Nephron progenitor cell (in vitro differentiated cells): ENCODE measurements at places on chromosomes 6 and 20.

GRCh38 chr20:58890518-58891085 is 38.1 kb downstream of the GNAS start:
- H3K27ac ChIP-seq = peak overlapping the region; percentile 98
- no peaks in the 10 kb centered on the region for H3K27me3 ChIP-seq
- peaks cover 49% of the 10 kb centered on the region for H3K4me1 ChIP-seq
- peak overlapping the region; percentile 96 for H3K4me3 ChIP-seq

- H3K36me3 ChIP-seq = no peaks in the 10 kb centered on the region
- peaks cover 3% of the 10 kb centered on the region for H3K4me1 ChIP-seq
- DNase-seq = no peak
- no peaks in the 10 kb centered on the region for H3K27me3 ChIP-seq
- H3K4me3 ChIP-seq = no peak overlapping the region
These were observed 271.4 kb downstream of the ALDH8A1 start for GRCh38 chr6:134678436-134678889.

DNA sequence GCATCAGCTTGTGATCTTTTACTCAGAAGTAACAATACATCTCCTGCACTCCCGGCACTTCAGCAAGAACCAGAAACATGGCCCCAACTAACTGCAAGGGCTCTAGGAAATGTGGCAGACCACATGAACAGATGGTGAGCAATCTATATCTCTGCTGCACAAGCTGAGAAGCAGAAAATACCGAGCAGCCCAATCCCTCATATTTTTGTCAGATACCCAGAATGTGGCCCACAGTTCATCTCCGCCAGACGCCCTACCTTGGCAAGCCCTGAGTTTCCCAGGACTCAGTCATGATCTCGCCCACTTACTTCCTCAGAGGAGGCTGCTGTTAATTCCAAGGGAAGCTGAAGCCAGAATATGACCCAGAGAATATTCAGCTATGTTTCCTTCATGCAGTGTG is 63.1 kb upstream of the PHACTR1 start:
- peaks cover 14% of the 10 kb centered on the region for H3K4me1 ChIP-seq
- peaks cover 19% of the 10 kb centered on the region for H3K27me3 ChIP-seq
- H3K36me3 ChIP-seq = no peaks in the 10 kb centered on the region
- no peak overlapping the region for H3K4me3 ChIP-seq

DNA sequence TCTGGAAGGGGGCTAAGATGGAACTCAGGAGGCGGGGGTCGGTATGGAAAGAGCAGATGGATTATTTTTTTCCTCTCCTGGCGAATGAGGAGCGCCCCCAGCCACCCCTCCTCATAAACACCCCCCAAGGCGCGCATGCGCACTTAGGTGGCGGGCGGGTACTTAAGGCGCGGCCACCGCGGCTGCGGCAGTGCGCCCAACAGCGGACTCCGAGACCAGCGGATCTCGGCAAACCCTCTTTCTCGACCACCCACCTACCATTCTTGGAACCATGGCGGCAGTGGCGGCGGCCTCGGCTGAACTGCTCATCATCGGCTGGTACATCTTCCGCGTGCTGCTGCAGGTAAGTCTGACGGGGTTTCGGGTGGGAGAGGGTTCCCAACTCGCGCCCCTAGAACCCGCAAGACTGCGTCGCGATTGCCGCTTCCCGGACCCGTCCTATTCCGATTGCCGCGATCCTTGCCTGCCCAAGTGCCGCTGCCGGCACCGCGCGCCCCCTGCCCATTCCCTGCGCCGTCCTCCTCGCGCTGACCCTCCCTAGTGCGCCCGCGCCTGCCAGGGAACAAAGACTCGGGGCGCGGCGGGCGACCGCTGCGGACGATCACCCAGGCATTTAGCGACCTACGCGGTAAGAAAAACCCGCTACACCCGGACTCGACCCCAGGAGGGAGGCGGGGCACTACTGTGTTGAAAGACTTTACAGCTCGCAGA is at the start of gene NNAT:
TSS of gene NNAT (plus strand) at position 190 of the 711 bp plus-strand sequence. CDS start at position 272, 82 bp downstream.
- H3K4me3 ChIP-seq = peak within 1 kb of the TSS; percentile 88
- H3K27ac ChIP-seq = peak within 1 kb of the TSS; percentile 67
- peaks cover 32% of the 10 kb centered on the region for H3K36me3 ChIP-seq
- peaks cover 7% of the 10 kb centered on the region for H3K27me3 ChIP-seq
- H3K4me1 ChIP-seq = peaks cover 87% of the 10 kb centered on the region

- no peak overlapping the region for H3K4me3 ChIP-seq
- DNase-seq = no peak
- peaks cover 43% of the 10 kb centered on the region for H3K4me1 ChIP-seq
- no peak overlapping the region for H3K27ac ChIP-seq
These were observed 80.5 kb downstream of the SNX5 start for GRCh38 chr20:17888044-17888443.

GRCh38 chr6:113425977-113426660 is 431.0 kb upstream of the MARCKS start:
- no peaks in the 10 kb centered on the region for H3K36me3 ChIP-seq
- peaks cover 7% of the 10 kb centered on the region for H3K27me3 ChIP-seq
- H3K27ac ChIP-seq = no peak overlapping the region
- H3K4me3 ChIP-seq = no peak overlapping the region

- H3K4me3 ChIP-seq = no peak overlapping the region
- no peak for DNase-seq
- peak overlapping the region; percentile 38 for H3K27ac ChIP-seq
- H3K27me3 ChIP-seq = peaks cover 6% of the 10 kb centered on the region
- H3K36me3 ChIP-seq = peaks cover 8% of the 10 kb centered on the region
- peaks cover 69% of the 10 kb centered on the region for H3K4me1 ChIP-seq
These were observed 122.8 kb downstream of the UST start for GRCh38 chr6:148869585-148869984.

- no peaks in the 10 kb centered on the region for H3K36me3 ChIP-seq
- no peak overlapping the region for H3K27ac ChIP-seq
- H3K4me3 ChIP-seq = no peak overlapping the region
- DNase-seq = no peak
These were observed 29.8 kb upstream of the RHAG start for GRCh38 chr6:49666480-49666879.

- DNase-seq = no peak
- H3K4me1 ChIP-seq = peaks cover 11% of the 10 kb centered on the region
These were observed 6.1 kb upstream of the NANP start for GRCh38 chr20:25629816-25630499.

DNA sequence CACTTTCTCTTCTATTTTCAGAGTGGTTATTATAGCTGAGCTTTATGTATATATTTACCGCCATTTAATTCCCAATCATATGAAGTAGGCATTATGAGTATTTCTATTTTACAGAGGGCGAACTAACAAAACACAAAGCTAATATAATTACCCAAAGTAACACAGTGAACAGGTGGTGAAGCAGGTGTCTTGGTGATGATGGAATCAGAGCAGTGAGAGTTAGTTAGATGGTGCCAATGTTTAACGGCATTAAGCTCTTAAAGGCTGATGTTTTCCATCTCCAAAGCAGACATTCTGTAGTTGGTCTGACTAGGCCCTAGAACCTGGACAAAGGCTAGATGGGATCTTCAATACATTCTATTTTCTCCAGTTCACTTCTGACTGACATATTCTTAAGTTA is 551.1 kb upstream of the SYNCRIP start:
- no peak for DNase-seq
- H3K27ac ChIP-seq = no peak overlapping the region
- no peaks in the 10 kb centered on the region for H3K4me1 ChIP-seq
- H3K4me3 ChIP-seq = no peak overlapping the region
- H3K36me3 ChIP-seq = no peaks in the 10 kb centered on the region

- DNase-seq = no peak
- peaks cover 23% of the 10 kb centered on the region for H3K4me1 ChIP-seq
- H3K4me3 ChIP-seq = peak overlapping the region; percentile 96
- H3K27me3 ChIP-seq = peaks cover 11% of the 10 kb centered on the region
- H3K27ac ChIP-seq = peak overlapping the region; percentile 100
These were observed 338 bp downstream of the E2F3 start for GRCh38 chr6:20402092-20402341.

- no peak overlapping the region for H3K4me3 ChIP-seq
- H3K4me1 ChIP-seq = peaks cover 23% of the 10 kb centered on the region
- no peak overlapping the region for H3K27ac ChIP-seq
- DNase-seq = no peak
- H3K27me3 ChIP-seq = no peaks in the 10 kb centered on the region
- H3K36me3 ChIP-seq = peaks cover 67% of the 10 kb centered on the region
These were observed 13.8 kb downstream of the TOMM34 start for GRCh38 chr20:44946271-44946852.

- H3K4me1 ChIP-seq = peaks cover 27% of the 10 kb centered on the region
- no peaks in the 10 kb centered on the region for H3K36me3 ChIP-seq
These were observed 19.0 kb upstream of the PREX1 start for GRCh38 chr20:48846516-48847492.

DNA sequence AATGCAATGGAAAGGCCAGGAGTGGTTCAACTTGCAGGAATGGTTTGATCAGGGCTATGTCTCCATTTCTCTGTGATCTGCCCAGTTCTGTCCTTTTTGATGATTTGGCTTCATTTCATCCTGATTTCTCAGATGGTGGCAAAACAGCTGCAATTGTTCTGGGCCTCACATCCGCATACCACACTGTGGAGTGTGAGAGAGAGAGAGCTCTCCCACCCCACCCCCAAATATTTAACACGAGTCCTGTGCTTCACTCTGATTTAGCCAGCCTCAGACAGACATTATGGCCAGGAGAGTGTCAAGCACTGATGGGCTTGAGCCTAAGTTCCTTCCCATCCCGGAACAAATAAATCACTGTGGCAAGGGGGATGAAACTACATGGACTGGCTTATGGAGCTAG is 284.6 kb downstream of the CDC5L start:
- no peaks in the 10 kb centered on the region for H3K36me3 ChIP-seq
- peaks cover 25% of the 10 kb centered on the region for H3K4me1 ChIP-seq
- no peak overlapping the region for H3K27ac ChIP-seq
- DNase-seq = no peak
- H3K4me3 ChIP-seq = no peak overlapping the region

DNA sequence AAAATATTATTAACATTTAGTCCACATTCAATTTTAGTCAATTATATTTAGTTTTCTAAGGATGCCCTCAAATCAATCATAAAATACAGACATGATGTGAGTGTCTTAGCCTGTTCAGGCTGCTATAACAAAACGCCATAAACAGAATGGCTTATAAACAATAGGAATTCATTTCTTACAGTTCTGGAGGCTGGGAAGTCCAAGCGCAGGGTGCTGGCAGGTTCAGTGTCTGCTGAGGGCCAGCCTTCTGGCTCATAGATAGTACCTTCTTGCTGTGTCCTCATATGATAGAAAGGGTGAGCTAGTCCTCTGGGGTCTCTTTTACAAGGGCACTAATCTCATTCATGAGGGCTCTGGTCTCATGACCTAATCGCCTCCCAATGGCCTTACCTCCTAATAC is 10.0 kb upstream of the CDC5L start:
- no peak for DNase-seq
- H3K4me3 ChIP-seq = no peak overlapping the region
- no peaks in the 10 kb centered on the region for H3K4me1 ChIP-seq

GRCh38 chr6:40907198-40907701 is 131.8 kb downstream of the UNC5CL start:
- H3K36me3 ChIP-seq = no peaks in the 10 kb centered on the region
- no peak overlapping the region for H3K4me3 ChIP-seq
- H3K4me1 ChIP-seq = no peaks in the 10 kb centered on the region
- no peak overlapping the region for H3K27ac ChIP-seq

DNA sequence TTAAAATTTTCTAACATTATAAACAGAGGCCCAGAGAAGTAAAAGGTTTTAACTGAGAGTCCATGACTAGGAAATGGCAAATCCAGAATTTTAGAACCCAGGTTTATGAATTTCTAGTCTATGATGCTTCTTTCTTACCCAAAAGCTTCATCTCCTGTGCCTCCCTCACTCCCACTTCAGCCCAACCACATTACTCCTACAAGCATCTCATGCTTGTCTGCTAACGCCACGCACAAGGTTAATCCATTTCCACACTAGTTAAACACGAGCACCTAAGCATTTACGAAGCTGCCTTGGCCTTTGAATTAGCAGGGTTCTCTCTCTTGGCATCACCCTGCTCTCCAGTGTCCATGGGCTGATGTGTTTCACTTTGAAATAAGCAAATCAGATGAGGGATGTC is 32.0 kb downstream of the TNFRSF21 start:
- H3K4me3 ChIP-seq = no peak overlapping the region
- DNase-seq = no peak
- peaks cover 53% of the 10 kb centered on the region for H3K36me3 ChIP-seq
- H3K27me3 ChIP-seq = no peaks in the 10 kb centered on the region
- H3K4me1 ChIP-seq = peaks cover 31% of the 10 kb centered on the region

DNA sequence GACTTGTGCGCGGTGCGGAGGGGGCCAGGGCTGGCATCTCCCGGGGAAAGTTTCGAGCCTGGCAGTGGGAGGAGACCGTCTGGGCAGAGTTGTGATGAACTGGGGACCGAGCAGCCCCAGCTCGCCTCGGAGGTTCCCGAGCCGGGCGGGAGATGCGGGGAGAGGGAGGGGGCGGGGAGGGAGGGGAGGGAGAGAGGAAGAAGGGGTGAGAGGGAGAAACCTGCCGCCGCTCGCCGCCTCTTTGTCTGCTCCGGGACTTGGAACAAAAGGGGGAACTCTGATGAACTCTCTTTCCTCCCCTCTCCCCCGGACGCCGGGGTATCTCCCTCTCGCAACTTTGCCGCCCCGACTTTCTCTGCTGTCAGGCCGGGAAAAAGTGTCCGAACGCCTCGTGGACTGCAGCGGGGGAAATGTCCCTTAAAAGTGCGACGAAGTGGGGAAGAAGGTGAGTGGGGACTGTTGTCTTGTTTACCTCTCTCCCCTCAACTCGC is 72.7 kb downstream of the SOX4 start:
- peaks cover 16% of the 10 kb centered on the region for H3K36me3 ChIP-seq
- peak overlapping the region; percentile 92 for H3K27ac ChIP-seq
- peak overlapping the region; percentile 93 for H3K4me3 ChIP-seq
- peak; percentile 47 for DNase-seq
- peaks cover 62% of the 10 kb centered on the region for H3K4me1 ChIP-seq

- peaks cover 42% of the 10 kb centered on the region for H3K36me3 ChIP-seq
- H3K4me1 ChIP-seq = peaks cover 18% of the 10 kb centered on the region
- no peak for DNase-seq
- H3K27me3 ChIP-seq = peaks cover 3% of the 10 kb centered on the region
- H3K4me3 ChIP-seq = no peak overlapping the region
- H3K27ac ChIP-seq = no peak overlapping the region
These were observed 46.8 kb downstream of the RANBP9 start for GRCh38 chr6:13664703-13665352.

DNA sequence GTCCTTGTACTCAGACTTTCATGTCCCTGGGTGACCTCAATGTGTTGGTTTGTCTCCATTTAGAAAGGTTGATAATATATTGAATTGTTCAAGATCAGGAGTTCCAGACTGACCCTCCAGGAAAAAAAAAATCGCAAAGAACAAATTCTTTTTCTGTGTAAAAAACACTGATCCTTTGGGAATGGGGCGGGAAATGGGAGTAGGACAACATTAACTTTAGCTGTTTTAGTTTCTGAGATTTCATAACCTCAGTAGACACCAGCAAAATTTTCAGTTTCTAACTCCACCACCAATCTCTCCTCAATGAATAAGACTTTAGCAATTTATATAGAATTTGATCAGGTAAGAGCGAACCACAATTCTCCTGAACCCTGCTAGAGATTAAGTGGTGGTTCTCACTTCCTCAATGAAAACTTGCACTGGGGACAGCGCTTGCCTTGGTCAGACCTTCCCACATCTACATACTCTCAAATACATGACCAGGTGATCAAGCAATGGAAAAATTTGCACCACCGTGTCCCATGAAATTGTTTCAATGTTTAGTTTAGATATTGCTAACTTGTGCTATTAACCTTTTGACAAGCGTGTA is 231.2 kb upstream of the PLN start:
- no peaks in the 10 kb centered on the region for H3K27me3 ChIP-seq
- H3K27ac ChIP-seq = no peak overlapping the region
- no peak for DNase-seq
- H3K4me1 ChIP-seq = peaks cover 21% of the 10 kb centered on the region
- no peak overlapping the region for H3K4me3 ChIP-seq
